ENCODE measurements at places on chromosomes 12 and 14. TPM values are rescaled to one million over a fixed set of nuclear protein-coding genes. Genes with fewer than 3 reads are reported as not detected.

DNA sequence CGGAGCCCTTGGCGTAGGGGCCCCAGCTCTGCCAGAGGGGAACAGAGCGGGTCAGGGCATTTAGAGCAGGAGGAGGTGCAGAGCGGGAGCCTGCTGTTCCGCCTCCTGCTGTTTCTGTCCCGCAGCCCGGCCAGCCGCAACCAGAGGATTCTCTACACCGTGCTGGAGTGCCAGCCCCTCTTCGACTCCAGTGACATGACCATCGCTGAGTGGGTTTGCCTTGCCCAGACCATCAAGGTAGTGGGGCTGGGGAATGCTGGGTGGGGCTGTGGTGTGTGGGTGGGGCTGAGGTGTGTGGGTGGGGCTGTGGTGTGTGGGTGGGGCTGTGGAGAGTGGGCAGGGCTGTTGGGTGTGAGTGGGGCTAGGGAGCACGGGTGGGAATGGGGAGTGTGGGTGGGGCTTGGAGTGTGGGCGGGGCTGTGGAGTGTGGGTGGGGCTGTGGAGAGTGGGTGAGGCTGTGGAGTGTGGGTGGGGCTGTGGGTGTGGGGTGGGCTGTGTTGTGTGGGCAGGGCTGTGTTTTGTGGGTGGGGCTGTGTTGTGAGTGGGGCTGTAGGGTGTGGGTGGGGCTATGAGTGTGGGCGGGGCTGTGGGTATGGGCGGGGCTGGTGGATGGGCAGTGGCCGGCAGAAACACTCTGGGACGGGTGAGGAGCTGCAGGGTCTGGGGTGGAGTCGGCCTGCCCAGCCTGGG is 8.0 kb downstream of the ASPG start:
- peak; percentile 61 for DNase-seq

GEMIN2 gene
- 26.1 TPM for total RNA-seq

OR10P1 gene
- not detected for total RNA-seq

CLEC9A gene
- not detected for total RNA-seq

- DNase-seq: no peak
Observed at GRCh38 chr12:52198454-52199215, 6.8 kb upstream of the KRT80 start.

OTOGL gene
- 0.20 TPM for total RNA-seq

DNA sequence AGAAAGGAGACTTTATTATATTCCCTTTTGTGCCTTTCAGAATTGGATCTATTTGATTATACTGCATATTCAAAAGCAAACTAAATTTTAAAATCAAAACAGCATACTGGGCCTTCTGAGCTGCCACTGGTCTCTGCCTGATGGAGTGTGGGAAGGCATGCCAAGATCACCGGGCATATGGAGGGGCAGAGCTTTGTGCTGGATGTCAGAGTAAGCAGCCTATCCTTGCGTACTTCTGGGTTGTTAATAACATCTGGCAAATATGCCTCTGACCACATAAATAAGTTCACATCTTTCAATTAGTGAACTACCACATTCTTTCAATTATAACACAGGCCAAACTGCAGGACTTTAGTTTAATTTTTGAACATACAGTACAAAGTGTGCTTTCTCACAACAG is 18.3 kb downstream of the MLH3 start:
- no peak for DNase-seq

DNA sequence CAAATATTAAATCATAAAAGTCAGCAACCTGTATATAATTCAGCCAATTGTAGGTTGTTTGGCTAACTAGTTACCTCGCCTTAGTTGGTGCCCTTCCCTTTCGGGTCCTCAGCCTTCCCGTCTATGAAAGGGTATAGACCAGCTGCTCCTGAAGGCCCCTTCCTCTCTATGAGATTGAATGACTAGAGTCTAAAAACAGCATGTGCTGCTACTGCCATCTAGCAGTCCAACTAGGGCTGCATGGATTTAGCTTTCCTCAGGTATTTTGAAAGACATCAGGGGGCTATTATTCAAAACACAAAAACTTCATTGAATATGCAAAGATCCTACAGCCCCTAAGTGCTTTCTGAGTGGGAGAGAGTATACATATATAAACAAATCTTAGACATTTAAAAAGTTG is 37.0 kb upstream of the TMEM263 start:
- DNase-seq: no peak

PIP4K2C gene
- 13.4 TPM for total RNA-seq

INHBC gene
- total RNA-seq: not detected

DNA sequence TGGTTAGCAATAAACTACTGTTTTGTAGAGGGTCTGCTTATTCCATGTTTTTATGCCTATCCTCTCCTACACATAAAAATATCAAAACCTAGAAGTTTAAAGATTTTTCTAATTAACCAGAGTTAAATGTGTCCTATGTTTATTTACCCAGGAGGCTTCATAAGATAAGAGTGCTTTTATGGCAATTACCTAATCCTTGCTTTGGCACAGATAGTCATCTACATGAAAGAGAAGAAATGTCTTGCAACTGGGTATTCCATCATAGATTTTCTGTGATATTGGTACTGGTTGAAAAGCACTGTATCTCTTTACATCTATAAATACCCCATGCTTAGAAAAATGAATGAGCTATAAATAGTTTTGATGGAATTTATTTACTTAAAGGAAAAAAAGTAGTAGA is 277.1 kb downstream of the CPNE8 start:
- no peak for DNase-seq

DNA sequence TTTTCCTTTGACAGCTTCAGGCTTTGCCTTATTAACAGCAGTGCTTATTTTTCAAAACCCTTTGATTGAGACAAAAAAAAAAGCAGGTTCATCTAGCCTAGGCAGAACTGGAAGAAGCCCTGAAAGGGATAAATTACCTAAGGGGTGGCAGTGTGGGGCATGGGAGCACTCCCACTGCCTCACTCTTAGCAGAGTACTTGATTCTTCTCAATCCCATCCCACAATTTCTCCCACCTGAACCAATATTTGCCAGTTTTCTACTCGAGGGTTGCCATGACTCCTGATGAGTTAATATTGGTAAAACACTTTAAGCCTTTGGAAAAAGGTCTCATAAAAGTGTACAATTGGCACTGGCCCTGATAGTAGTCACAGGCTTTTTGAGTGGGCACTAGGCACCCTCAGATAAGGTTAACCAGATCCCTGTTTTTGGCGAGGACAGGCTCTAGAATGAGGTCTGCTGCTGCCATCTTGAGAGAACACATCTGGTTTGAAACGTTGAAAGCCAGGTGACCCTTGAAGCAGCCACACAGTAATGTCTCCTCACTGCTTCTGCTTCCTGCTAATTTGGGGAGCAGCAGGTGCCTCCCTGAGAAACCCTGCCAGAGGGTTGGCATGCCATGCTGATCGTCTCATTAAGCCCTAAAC is 320.0 kb downstream of the RAD51B start:
- no peak for DNase-seq

GRCh38 chr12:104720339-104721038 is 237.6 kb downstream of the SLC41A2 start:
- DNase-seq: no peak

CD27 gene
- 8.8 TPM for total RNA-seq

GRCh38 chr12:39112064-39112463 is 206.7 kb upstream of the CPNE8 start:
- DNase-seq: no peak

DNA sequence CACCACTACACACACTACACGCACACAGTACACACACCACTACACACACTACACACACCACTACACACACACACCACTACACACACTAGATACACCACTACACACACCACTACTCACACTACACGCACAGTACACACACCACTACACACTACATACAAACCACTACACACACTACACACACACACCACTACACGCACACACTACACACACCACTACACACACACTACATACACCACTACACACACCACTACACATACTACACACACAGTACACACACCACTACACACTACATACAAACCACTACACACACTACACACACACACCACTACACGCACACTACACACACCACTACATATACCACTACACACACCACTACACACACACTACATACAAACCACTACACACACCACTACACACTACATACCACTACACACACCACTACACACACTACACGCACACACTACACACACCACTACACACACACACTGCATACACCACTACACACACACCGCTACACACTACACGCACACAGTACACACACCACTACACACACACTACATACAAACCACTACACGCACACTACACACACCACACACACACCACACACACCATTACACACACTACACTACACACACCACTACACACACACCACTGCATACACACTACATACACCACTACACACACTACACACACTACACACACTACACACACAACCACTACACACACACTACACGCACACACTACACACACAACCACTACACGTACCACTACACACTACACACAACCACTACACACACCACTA is 11.7 kb downstream of the NOC4L start:
- DNase-seq: no peak

AVPR1A gene
- total RNA-seq: 2.5 TPM

GRCh38 chr12:4997939-4998338 is 45.7 kb upstream of the KCNA5 start:
- DNase-seq: peak; percentile 8

TAS2R8 gene
- not detected for total RNA-seq

OTX2 gene
- total RNA-seq: not detected

GLIPR1L1 gene
- not detected for total RNA-seq

DNA sequence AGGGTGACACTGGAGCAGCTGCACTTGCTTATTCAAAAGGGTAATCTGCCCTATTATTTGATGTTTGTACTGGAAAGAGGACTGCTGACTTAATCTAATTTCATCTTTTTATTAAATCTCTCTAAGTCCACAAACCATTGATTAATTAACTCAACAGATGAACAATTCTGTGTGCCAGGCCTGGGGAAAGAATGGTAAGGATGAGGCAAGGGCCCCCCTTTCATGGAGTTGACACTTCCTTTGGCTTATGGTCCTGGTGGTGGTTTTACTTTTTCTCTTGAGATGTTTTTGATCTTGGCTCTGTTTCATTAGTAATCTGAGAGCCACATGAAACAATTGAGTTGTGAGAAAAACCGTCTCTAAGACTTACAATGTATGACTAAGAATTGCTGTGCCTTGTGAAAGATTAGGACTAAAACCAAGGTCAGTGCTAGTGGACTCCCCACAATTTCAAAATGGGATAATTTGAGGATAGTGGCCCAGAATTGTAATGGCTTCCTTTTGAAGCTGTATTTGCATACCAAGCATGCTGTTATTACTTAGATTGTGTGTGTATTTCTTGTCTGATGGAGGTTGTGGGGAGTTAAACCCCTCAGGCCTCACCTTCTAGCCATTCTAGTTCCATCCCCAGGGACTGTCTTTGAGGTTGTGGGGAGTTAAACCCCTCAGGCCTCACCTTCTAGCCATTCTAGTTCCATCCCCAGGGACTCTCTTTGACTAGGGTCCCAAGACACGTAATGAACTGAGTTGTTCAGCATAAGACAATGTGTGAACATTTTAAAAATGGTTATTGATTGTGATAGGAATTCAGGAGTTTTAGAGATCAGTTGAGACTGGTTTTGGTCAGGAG is 52.5 kb upstream of the EVL start:
- no peak for DNase-seq

GRCh38 chr12:1842183-1842904 is 22.0 kb downstream of the LRTM2 start:
- DNase-seq: peak; percentile 16

KLRC2 gene
- total RNA-seq: 1.4 TPM

GRCh38 chr12:25783566-25783965 is 174.9 kb upstream of the RASSF8 start:
- DNase-seq: no peak

DNA sequence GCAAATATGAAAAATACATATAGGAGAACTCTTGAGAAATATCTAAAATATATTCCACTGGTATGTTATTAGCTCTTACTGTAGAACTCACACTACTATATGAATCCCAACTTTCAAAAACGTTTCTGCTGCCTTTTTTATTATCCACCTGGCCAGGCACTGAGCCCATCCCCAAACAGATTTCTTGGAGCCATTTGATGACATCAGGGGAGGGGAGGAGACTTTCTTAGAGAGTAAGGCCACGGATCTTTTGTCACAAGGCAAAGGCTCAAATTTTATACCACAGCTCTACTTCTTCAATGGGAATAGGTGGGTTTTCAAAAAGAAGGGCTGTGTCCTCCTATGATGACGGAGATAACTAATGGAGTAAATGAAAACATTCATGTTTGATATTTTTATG is 83.0 kb downstream of the SLC25A21 start:
- DNase-seq: no peak

DNA sequence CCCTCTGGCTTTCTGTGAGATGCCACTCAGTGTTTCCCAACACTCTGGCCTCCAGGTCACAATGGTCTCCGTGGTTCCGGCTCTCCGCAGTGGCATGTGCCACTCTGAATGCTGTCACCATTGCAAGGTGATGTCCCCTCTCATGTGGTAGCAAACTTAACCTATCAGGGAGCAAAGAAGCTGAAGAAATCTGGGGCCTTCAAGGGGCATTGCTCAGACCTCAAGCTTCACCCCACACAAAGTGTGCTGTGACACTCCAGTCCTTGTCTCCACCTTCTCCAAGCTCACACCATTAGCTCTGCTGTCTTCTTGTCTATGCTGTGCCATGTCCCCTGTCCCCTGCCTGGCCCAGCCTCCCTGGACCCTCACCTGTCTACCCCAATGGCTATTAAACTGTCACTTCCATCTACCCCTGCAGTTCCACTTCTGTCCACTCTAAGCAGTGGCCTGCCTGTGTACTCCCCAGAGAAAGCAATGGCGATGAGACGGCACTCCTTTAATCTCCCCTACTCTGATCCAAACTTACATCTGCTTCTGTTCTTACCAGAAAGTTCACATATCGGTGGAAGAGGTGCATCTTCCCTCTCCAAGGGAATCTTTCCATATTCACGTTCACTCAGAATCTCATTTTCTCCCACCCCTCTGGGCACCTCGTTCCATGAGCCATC is 93.7 kb downstream of the DHRS2 start:
- no peak for DNase-seq

GRCh38 chr14:67002994-67003753 is 186.1 kb upstream of the GARIN2 start:
- no peak for DNase-seq

NOVA1 gene
- 1.7 TPM for total RNA-seq

- no peak for DNase-seq
Observed at GRCh38 chr14:87632796-87633195, 360.2 kb downstream of the GALC start.

FGF6 gene
- not detected for total RNA-seq

GRCh38 chr14:82879949-82880535 is 1346.4 kb upstream of the SEL1L start:
- DNase-seq: no peak

CLEC4C gene
- not detected for total RNA-seq

DNA sequence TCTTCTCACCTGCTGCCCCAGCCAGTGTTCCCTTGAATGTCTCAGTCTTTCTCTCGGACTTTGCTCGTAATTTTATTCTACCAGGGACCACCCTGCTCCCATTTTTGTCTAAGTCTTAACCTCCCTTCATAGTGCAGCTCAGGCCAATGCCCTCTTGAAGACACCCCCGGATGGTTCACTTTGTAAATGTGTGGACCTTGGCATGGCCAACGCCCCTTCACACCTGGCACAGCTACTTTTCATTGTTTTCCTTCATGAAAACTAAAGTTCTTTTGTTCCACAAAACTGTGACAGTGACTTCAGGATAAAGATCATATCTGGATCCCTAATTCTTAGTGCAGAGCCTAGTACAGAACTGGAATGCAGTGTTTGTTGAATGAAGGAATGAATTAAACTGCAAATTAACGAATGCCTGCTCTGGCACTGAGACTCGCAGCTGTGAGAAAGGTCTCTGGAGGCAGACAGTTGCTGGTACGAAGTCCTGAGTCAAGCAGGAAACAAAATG is 3.5 kb upstream of the RNASE4 start:
- no peak for DNase-seq

VRTN gene
- not detected for total RNA-seq

Data from upper lobe of left lung (tissue), 6 donors.